ENCODE measurements at places on chromosomes 4 and X.
A peak's percentile ranks its signal among the peaks of the same experiment; 100 is the strongest.

- peak; percentile 91 for DNase-seq
Observed at GRCh38 chr4:177484613-177485021, 42.4 kb upstream of the AGA start.

- DNase-seq, result no peak
Observed at GRCh38 chrX:144494074-144494473, 610.2 kb downstream of the UBE2NL start.

GRCh38 chrX:138485767-138486166 lies 225.8 kb downstream of the FGF13 start:
- no peak for DNase-seq

DNA sequence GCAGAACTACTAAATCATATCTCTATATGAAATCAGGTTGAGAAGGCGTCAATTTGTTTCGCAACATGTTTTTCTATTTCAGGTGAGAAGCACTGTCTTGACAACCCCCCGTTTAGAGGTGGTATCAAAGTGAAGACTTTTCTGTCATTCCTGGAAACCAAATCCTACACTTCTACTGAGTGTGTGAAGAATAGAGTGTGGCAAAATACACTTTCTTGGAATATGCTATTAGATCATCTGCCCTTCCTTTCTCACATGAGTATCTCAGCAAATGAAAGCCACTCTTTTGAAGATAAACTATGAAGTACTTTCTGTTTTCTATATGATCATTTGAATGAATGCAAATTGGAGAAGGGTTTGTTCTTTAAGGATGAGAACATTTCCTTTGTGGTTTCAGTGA lies 174.0 kb upstream of the FMR1 start:
- DNase-seq, result no peak

DNA sequence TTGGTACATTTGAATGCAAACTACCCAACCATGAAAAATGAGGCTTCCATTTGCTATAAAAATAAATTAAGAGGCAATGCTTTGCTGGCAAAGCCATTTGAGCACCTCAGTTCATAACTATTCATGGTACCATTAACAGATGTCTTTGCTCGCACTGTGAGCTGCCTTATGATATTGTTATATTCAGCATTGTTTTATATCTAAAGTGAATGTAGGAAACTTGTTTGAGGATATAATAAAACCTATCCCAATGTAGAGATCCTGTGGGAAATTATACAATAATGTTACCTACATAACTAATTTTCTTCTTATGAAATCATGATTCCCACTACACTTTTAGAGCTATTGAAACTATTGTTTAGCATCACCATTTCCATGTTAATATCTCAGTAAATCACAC lies 125.2 kb upstream of the TRAM1L1 start:
- DNase-seq, result no peak

DNA sequence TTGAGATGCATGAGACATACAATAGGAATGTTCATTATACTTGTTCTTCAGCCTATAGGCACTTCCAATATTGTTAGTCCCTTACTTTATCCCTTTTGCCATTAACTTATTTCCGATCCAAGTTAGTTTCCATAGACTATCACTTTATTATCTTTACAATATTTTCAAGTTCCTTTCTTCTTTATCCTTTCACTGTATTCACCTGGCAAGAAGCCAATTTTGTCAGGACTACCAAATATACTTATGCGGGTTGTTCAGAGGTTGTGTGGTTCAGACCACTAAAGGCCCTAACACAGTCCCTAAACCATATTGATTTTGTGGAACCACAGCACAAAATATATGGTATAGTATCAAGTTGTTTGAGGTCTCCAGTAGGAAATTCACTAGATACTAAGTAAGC lies 245.0 kb upstream of the HTR2C start:
- no peak for DNase-seq

DNA sequence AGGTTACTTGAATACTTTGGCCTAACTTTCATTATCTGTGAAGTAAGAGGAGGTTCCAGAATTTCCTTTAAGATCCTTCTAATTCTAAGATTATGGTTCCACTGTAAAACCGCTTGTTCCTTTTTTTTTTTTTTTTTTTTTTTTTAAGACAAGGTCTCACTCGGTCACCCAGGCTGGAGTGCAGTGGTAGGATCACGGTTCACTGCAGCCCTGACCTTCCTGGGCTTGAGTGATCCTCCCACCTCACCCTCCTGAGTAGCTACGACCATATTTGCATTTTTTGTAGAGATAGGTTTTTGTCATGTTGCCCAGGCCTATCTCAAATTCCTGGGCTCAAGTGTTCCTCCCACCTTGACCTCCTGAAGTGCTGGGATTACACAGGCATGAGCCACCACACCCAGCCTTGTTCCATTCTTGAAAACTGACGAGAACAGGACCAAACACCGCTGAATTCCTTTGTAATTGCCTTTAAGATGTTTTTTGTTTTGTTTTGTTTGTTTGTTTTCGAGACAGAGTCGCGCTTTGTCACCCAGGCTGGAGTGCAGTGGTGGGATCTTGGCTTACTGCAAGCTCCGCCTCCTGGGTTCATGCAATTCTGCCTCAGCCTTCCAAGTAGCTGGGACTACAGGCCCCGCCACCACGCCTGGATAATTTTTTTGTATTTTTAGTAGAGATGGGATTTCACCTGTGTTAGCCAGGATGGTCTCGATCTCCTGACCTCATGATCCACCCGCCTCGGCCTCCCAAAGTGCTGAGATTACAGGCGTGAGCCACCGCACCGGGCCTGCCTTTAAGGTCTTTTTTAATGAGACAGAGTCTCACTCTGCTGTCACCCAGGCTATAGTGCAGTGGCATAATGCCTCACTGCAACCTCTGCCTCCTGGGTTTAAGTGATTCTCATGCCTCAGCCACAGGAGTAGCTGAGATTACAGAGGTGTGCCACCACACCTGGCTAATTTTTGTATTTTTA lies 6.8 kb downstream of the PDS5A start:
- DNase-seq, result no peak

DNA sequence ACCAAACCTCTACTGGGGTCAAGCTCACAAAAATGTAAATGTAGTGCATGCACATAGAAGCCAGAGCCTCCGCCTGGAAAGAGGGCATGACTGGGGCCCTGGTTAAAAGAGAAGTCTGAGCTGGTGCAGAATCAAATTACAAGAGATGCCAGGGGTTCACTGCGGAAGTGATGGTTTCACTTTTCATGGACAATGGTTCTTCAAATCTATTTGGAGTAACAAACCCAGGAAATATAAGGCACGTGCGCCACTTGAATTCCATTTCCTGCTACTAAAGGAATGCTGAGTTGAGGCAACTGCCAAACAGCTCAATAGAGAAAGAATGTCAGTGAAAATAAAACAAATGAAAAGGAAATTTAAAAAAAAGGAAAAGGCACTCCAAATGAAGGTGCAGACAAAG lies 79.8 kb downstream of the FUNDC1 start:
- no peak for DNase-seq

GRCh38 chrX:28022371-28022770 lies 41.1 kb upstream of the DCAF8L1 start:
- DNase-seq, result no peak

GRCh38 chr4:6492861-6493657 lies 20.6 kb upstream of the PPP2R2C start:
- no peak for DNase-seq

GRCh38 chr4:145075742-145076468 lies 22.1 kb downstream of the ANAPC10 start:
- DNase-seq, result no peak

GRCh38 chrX:134512566-134512965 lies 52.6 kb downstream of the HPRT1 start:
- peak; percentile 67 for DNase-seq

GRCh38 chrX:114591121-114591520 lies 7.2 kb downstream of the HTR2C start:
- DNase-seq, result no peak

GRCh38 chr4:41678951-41679350 lies 69.6 kb downstream of the PHOX2B start:
- DNase-seq, result no peak

- DNase-seq, result no peak
Observed at GRCh38 chr4:81919810-81920209, 448.1 kb upstream of the RASGEF1B start.

- no peak for DNase-seq
Observed at GRCh38 chrX:20753076-20753475, 486.4 kb upstream of the RPS6KA3 start.

Data from non-pigmented ciliary epithelial cell (primary cell).